Neuronal stem cell (in vitro differentiated cells): ENCODE measurements at places on chromosomes 5 and 9.

DNA sequence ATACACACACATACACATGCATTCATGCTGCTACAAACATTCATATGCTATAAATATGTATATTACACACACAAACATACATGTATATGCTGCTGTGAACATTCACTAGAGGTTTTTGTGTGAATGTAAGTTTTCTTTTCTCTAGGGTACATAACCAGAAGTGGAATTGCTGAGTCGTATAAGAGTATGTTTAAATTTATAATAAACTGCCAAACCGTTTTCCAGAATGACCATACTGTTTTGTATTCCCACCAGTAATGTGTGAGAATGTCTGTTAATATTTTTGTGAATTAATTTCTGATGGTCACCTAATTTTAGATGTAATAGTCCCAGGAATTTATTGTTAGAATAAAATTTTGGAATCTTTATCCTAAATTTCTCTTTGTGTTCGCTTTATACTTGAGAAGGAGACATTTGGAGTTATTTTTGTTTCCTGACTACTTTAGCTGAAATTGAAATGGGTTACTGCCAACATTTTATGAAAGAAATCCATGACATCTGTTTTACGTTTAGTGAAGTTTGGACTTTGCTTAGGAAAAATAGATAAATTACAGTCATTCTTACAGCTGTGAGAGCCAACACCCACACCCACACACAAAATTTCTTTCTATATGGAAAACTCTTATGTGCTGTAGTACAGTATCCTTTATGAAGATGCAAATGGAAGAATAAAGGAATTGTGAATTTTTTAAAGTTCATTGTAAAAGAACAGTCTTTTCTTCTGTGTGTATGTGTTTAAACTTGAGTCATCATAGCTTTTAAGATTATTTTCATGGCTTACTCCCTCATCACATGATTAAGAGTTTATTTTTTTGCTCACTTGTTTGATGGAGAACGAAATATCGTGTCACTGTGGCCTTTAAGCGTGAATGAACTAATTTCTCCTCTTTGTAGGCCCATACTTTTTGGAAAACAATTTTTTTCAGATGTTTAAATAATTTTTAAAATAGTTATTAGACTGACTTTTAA lies 24.3 kb downstream of the CENPP start:
- DNase-seq, result no peak

DNA sequence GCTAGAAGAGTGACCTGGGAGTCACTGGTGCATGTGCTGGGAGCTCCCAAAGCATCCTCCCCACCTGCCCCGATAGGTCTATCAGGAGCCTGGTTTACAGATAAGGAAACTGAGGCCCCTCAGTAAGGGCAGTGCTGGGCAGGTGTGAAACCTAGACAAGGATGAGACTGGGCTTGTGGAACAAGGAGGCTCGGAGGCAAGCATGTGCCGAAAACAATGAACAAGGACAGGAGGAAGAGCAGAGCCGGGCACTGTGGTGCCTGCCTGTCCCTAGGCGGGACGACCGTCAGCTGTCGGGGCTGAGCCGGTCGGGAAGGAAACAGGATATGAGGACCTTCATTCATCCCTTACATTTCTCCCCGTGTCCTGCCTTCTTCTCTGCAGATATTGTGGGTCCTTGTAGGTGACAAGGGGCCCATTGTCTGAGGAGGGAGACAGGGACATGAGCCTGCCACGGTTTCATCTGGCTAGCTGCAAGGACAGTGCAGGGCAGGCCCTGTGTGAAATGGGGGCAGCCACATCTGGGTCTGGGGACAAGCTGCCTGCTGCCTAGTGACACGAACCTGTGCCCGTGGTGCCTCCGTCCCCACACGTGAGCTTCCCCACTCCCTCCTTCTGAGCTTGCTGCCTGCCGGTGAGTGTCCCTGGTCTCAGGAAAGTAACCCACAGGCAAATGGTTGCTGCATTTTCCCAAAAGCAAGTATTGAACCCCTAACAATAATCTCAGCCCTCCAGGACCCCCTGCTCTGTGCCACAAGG lies 18.6 kb downstream of the FGD3 start:
- DNase-seq, result no peak

- DNase-seq, result no peak
Observed at GRCh38 chr5:100780376-100780870, 122.7 kb downstream of the ST8SIA4 start.

GRCh38 chr9:15416880-15417279 lies 5.8 kb upstream of the SNAPC3 start:
- no peak for DNase-seq

DNA sequence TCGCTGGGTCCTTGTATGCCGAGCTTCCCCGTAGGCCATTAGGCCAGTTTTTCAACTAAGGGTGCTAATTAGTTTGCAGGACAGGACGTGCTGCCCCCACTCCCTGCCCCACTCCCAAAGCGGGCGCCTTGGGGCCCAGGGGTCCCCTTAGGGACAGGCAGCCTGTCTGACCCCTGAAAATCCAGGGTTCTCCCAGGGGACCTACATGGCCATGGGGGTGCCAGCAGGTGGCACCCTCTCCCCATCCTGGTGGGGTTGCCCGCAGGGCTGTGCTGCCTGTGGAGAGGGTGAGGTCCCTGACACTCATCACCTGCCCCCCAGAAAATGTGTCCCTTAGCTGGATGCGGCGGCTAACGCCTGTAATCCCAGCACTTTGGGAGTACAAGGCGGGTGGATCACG lies 8.5 kb upstream of the CCDC187 start:
- DNase-seq, result no peak

DNA sequence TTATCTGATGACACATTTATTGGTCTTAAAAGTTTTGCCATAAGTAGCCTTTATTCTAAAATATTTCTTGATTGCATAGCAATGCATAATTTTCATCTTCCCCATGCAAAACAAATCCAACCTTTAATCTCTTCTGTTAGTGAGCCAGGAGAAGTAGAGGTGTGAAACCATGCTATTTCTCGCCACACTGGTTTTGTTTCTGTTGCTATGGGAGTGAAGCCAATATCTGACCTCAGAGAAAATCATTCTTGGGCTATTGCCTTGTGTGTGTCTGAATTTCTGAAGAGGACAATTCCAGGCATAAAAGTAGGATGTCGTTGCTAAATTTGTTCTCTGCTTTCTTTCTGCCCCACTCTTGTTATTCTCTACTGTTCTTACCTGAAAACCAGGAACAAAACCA lies 183.6 kb downstream of the PTTG1 start:
- DNase-seq, result no peak

- no peak for DNase-seq
Observed at GRCh38 chr9:76528642-76529190, 69.7 kb downstream of the GCNT1 start.

DNA sequence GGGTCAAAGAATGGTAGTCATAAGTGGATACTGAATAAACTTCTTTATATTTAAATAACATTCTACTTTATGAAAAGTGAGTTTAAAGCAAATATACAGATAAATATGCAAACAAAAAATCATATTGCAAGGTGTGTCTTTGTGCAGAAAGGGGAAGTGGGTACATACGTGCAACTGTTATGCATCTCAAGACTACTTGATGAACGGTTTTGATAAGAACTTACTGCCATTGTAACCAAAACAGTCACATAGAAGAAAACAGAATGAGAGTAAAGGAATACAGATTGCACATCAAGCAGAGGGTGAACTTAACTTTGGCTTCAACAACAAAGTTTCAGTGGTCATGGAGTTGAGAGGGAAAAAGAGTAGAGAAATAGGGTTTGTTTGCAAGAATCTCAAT lies 9.9 kb downstream of the CAMK4 start:
- no peak for DNase-seq

DNA sequence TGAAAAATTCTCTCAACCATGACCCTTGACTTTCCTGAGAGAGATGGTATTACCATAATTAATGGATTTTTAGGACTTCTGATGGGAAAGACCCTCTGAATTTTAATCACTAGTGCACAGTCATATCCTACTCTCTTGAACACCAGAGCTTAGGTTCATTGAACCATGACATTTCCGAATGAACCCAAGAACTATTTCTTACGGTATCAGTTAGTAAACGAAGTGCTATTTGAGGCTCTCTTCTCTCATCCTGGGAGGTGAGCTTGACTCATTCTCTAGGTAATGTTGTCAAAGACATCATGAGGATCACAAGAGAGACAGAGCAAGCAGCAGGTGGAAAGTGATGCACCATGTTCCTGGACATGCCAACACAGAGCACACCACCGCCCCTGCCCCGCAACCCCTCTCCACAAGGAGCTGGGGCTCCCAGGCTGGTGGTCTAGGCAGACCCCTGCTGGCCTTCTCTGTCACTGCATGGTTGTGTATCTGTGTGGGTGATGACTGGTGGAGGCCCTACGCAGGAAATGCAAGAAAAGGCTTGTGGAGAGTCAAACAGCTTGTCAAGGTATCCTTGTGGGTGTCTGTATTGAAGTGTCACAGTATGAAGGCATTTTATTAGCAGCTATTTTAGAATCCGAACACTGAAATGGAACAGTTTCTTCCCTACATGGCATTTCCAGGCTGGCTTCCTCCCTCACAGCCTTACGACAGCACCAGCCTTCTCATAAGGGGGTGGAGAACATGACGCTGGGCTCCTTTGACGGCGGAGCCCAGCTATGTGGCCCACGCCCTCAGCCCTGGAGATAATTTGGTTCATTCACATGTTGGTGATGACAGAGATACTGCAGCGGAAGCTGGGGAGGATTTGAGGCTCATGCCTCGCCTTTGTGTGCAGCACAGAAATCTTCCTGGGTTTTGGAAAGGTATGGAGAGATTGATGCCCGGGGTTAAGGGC lies 297.6 kb downstream of the NTRK2 start:
- DNase-seq, result no peak

GRCh38 chr9:123063177-123063598 lies 29.7 kb downstream of the GPR21 start:
- no peak for DNase-seq

DNA sequence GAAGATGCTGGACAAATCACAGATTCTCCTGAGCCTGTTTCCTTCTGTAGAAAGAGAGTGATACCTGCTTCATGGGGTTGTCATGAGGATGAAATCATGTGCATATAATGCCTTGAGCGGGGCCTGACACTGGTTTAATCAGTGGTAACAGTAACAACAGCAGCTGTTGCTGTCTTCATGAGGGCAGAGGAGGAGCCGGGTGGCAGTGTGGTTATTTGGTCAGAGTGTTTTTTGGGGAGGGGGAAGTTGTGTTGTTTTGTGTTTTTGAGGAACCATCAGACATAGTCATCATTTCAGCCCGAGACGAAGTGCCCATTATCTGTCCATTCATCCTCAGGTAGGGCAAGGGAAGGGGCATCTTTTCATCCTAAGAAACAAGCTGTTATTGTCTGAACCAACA lies 44.0 kb downstream of the NEURL1B start:
- no peak for DNase-seq

GRCh38 chr5:41071975-41072374 lies 833 bp upstream of the MROH2B start:
- DNase-seq, result no peak

DNA sequence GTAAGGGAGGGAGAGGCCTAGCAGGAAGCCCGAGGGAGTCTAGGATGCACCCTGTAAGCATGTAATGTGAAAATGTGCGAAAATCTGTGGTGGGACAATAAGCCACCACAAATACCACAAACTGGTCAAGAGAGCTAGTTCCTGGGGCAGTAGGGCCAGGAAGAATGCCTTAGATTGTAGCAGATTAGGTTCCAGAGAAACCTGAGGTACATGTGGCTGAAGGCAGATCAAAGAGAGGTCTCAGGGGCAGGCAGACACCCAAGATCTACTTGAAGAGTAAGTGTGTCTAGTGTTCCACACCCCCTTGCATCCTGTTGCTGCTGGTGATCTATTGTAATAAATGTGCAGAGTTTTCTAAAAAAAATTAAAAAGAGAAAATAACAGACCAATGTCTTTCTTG lies 1677.3 kb upstream of the CDH6 start:
- DNase-seq, result no peak

- peak; percentile 69 for DNase-seq
Observed at GRCh38 chr5:137453483-137454080, 45.5 kb downstream of the SPOCK1 start.

DNA sequence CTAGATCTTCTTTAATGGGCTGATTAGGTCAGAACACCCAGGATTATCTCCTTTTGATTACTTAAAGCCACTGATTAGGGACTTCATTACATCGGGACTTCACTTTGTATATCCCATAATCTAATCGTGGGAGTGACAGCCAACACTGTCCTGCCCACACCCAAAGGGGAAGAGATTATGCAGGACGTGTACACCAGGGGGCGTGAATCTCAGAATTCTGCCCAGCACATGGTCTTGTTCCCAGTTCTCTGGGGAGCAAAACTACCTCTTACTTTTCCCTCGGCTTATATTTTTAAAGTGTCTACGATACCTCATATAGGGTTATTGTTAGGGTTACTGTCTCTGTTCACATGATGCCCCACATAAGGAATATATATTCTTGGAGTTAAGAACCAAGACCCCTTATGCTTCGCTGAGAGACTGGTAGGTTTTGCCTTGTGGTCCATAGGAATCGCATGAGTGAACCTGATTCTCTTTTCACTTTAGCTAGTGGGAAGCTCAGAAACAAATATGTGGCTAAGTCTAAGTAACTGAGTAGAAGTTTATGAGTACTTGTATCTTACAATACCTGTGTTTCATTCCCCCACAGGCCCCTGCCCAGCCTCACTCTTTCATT lies 192.7 kb downstream of the GNA14 start:
- no peak for DNase-seq

DNA sequence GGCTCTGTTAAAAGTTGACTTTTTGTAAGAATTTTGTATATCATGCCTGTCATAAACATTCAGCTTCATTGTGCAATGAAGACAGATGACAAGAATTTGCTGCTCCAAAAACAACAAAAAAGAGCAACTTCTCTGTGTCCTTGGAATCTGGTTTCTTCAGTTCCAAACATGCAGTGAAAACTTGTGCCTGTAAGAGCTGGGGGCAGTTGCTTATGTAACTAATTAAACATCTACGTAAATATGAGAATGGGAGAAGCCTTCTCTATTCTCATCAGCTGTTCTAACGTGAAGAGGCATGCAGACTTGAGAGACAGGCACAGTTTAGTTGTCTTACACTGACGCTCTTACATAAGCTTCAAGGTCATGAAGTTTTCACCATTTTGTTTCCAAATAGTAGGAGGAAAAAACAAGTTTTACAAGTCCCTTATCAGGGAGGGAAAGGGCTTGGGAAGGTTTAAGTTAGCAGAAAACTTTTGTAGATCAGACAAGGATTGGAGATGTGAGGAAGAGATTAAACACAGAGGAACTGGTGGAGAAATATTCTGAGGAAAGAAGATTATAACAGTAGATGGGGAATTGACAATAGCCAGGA lies 170.4 kb downstream of the RFK start:
- no peak for DNase-seq

DNA sequence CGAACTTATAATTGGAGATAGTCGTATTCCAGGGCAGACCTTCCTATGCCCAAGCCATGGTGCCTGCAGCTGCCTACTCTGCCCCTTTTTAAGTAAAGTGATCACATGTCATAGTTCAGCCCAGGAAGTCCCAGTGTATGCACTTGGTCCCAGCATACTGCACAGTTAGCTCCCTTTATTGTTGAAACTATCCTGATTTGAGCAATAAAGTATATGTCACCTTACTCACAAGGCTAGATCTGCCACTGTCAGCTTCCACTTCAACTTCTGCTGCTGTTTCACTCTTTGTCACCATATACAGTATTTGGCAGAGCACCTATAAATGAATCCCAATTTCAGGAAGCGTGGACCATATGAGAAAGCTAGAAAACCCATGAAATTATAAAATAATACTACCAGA lies 103.8 kb upstream of the PTGER4 start:
- DNase-seq, result no peak
